Activated T-cell treated with anti-CD3 and anti-CD28 coated beads for 48 hours (primary cell): ENCODE measurements at places on chromosomes 12 and 14.

GRCh38 chr14:65229748-65230728 is 127.7 kb upstream of the MAX start:
- DNase-seq = no peak

DNA sequence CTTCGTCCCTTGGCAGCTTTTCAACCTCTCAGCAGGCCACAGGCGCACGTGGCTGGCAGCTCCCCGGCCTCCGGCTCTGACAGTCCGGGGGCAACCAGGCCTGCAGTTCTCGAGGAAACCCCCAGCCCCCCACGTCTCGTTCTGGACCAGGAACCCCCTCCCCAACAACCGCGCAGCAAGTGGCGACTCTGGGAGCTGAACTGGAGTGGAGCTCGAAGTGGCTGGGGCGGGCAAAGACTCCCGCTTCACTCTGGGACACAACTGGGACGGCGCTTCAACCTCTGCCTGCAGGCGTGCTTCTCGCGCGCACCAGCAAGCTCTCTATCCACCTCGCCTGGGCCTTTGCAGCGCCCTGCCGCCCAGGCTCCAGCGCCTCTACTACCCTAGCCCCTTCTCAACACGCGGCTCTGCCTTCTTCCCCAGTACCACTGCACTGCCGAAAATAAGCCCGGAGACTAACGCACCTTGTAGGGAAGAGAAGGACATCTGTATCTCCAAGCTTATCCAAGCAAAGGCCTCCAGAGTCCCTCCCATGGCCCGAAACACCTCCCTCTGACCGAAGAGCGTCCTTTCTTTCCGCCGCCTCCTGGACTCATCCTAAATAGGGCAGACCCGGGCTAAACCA is 2.4 kb upstream of the NKX2-1 start:
- DNase-seq = no peak

- no peak for DNase-seq
Measured at GRCh38 chr14:22824711-22825359, 4.9 kb upstream of the MRPL52 start.

DNA sequence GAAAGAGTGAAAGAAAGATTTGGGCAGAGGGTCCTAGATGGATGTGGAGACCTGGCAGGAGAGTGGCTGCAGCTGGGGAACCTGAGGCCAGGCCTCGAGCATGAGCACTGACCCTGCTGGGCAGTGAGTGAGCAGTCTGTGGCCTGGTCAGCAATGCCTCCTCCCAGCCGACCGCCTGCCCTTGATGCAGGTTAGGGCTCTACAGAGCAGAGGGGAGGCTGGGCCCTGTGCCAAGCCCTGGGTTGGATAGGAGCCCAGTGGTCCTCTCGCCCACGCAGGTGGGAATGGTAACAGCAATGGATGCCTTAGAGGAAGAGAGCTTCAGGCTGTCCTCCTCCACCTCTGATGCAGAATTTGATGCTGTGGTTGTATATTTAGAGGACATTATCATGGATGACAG is 59.8 kb downstream of the RAB35 start:
- DNase-seq = no peak

- no peak for DNase-seq
Measured at GRCh38 chr14:33556382-33557121, 394.3 kb downstream of the EGLN3 start.
